Vagina (tissue), 2 donors: ENCODE measurements at places on chromosomes 7 and 10. TPM values are rescaled to one million over a fixed set of nuclear protein-coding genes. Genes with fewer than 3 reads are reported as not detected.
A peak's percentile ranks its signal among the peaks of the same experiment; 100 is the strongest.

DNA sequence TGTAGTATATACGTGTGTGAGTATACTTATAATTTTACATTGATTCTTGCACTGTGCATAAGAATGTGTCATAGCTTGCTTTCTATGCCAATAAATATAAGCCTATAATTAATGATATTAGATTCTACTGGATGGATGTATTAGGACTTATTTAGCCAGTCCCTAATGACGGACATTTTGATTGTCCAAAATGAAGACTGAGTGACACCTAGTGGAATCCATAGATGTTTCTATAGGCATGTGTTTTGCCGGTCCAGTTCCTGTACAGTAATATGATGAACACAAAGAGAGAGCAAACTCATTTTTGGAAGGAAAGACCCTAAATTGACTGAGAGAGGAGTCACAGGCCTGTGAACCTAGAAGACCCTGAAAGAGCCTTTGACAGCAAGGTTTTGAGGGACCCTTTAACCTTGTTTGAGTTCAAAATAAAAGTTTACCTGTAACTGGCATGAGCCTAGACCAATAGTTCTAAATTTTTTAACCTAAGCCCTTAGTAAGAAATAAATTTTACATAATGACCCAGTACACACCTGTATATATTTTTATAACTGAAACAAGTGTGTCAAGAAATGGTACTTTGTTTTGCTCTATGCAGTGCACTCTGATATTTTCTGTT is 42.4 kb upstream of the AGBL3 start:
- H3K27me3 ChIP-seq: no peaks in the 10 kb centered on the region
- no peak overlapping the region for H3K4me3 ChIP-seq
- DNase-seq: no peak
- H3K27ac ChIP-seq: no peak overlapping the region
- peaks cover 22% of the 10 kb centered on the region for H3K36me3 ChIP-seq

DNA sequence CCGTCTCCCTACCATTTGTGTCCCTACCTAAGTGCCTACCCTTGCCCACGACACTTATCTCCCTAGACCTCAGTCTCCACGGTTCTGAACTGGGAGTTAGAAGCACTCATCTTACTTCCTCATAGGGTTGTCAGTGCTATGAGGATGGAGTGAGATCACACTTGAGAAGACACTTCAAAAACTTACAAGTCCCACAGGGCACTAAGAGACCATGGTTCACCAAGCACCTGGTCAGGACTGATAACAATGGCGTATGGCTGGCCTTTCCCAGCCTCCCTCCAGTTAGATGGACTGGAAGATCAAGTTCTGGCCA is 43.2 kb downstream of the KCNMA1 start:
- no peak overlapping the region for H3K4me3 ChIP-seq
- DNase-seq: no peak
- H3K27ac ChIP-seq: no peak overlapping the region
- H3K27me3 ChIP-seq: no peaks in the 10 kb centered on the region
- no peaks in the 10 kb centered on the region for H3K36me3 ChIP-seq
- H3K4me1 ChIP-seq: peaks cover 6% of the 10 kb centered on the region

- no peaks in the 10 kb centered on the region for H3K4me1 ChIP-seq
- H3K36me3 ChIP-seq: no peaks in the 10 kb centered on the region
- DNase-seq: no peak
Measured at GRCh38 chr10:131641231-131641630, 259.6 kb upstream of the PPP2R2D start.

GRCh38 chr7:30912021-30912730 is 523 bp downstream of the AQP1 start:
- peak overlapping the region; percentile 63 for H3K27ac ChIP-seq
- H3K36me3 ChIP-seq: no peaks in the 10 kb centered on the region
- H3K27me3 ChIP-seq: no peaks in the 10 kb centered on the region
- DNase-seq: no peak
- peak overlapping the region; percentile 39 for H3K4me3 ChIP-seq

DNA sequence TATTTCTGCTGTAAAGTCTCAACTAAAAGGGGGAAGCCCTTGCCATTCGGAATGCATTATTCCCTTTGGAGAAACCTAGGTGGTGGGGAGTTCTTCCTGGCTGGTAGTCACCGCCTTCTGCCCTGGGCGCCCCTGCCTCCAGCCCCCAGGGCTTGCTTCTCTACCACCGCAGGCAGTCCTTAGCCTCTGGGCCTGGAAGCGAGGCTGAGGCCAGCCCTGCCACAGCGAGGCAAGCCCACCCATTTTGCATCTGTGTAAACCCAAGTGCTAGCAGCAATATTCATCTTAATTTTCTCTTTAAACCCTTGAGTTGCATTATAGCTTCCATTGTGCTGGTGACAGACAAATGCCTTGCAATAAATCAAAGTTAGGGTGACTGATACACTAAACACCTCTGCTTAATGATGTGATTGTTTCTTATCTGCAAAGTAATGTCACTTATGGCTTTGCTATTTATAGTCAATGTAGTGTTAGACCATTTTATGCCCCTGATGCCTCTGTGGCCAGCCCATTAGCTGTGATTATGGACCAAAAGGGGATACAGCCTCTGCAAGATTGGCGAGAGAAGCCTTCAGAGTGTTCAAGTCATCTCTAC is 26.2 kb upstream of the MGMT start:
- H3K27me3 ChIP-seq: no peaks in the 10 kb centered on the region
- no peaks in the 10 kb centered on the region for H3K36me3 ChIP-seq
- no peaks in the 10 kb centered on the region for H3K4me1 ChIP-seq
- no peak for DNase-seq

DNA sequence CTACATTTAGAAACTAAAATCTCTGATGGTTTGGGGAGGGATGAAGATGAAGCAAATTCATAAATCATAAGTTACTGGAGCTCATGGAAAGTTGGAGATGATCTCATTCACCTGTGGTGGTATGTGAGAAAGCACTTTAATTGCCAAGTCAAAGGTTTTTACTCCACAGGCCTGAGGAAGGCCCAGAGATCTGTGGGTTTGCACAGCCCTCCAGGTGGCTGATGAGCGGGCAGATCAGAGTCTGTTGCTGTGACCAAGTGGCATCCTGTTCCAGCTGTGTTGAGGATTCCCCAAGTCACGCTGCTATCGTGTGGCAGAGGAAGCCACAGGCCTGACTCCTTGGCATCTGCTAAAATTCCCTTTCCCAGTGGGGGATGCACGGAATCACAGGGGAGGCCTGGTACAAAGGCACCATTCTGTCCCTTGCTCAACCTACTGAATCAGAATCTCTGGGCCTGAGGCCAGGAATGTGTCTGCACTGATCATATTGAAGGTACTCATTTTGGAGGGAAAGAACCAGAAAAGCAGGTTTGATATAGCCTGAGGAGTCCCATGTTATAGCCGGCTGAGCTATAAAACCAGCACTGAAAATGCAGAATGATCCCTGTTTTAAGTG is 19.7 kb upstream of the DDC start:
- H3K27me3 ChIP-seq: no peaks in the 10 kb centered on the region
- no peak overlapping the region for H3K4me3 ChIP-seq
- H3K36me3 ChIP-seq: no peaks in the 10 kb centered on the region

DNA sequence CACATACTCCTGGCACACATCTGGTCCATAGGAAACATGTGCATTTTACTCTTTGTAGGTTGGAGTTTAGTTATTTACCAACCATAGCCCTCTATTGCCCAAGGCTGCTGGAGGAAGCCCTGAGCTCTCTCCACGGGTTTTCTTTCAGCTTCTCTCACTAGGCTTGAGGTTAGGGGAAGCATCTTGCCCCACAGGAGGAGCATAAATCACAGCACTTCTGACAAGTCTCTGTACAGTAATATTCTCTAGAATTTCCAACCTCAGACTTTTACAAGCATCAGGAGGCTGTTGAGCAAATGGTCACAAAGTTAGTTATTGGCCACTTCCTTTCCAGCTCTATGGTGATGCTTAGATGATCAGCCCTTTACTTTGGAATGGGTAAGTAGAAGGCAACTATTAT is 122.9 kb upstream of the GLI3 start:
- no peaks in the 10 kb centered on the region for H3K36me3 ChIP-seq
- H3K27ac ChIP-seq: no peak overlapping the region
- no peaks in the 10 kb centered on the region for H3K4me1 ChIP-seq
- DNase-seq: no peak

DNA sequence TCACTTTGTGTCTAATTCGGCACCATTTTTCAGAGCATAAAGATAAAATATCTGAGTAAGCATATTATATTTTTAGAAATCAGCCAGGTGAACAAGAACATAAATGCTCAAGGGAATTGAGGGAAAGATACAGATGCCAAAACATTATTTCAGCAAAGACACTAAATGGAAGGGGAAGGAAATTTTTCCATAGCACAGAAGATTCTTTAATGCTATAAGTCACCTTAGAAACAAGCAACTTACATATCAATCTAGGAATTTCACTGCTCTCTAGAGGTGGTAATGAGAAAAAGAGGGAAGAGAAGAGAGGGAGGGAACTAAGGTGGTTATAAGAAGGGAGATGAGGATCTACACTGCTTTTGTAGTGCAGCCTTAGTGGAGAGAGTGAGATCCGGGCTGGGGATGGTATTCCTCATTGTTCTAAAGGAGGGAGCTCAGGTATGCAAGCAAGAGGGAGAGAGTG is 20.4 kb downstream of the ZNF365 start:
- no peak for DNase-seq
- H3K27me3 ChIP-seq: no peaks in the 10 kb centered on the region
- H3K36me3 ChIP-seq: no peaks in the 10 kb centered on the region

DNA sequence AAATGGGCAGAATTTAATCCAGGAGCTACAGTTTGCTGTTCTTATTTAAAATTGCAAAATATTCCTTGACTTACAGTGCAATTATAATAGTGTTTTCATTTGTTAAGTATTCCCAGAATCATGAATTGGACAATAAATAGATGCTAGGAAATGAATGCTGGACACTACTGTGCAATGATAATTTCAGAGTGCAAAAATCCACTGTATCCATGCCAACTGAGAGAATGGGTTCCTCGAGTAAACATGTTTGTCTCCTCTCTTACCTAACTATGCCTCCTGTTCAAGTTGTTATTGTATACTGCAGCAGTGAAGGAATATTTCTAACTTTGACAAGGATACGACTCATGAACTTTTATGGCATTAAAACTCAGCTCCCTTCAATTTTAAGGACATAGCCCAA is 1396.3 kb downstream of the GATA3 start:
- no peak overlapping the region for H3K27ac ChIP-seq
- no peaks in the 10 kb centered on the region for H3K36me3 ChIP-seq
- H3K4me3 ChIP-seq: no peak overlapping the region
- no peaks in the 10 kb centered on the region for H3K27me3 ChIP-seq
- no peak for DNase-seq
- H3K4me1 ChIP-seq: no peaks in the 10 kb centered on the region

DNA sequence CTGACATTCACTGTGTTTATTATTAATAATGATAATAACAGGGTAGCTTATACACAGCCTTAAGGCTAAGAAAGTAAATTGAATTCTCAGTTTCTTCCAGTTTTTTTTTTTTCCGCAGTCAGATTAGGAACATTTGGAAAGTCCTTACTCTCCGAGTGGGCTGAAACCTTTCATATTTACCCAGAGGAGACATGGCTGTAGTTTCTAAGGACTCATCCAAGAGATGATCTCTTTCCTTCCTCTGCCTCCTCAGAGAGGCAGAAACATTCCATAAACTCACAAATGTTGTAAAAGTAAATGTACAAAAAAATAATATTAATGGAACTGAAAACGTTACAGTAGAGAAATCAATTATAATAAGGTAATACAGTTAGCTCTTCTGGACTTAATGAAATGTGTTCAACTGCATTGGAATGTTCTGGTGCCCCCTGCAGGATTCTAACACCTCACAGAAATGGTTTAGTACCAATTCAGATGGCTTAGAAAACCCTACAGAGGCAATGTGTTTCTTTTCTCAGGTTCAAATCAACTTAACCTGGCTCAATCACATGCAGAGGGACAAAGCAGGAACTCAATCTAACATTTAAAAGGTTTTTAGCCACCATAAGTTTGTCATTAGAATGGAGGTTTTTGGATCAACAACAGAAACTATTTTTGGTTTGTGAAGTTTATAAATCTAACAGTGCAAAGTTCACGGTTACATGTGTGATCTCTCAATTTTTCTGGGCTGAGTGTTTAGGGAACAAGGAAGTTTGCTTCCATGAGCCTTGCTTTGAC is 71.7 kb downstream of the ICA1 start:
- no peaks in the 10 kb centered on the region for H3K4me1 ChIP-seq
- H3K36me3 ChIP-seq: no peaks in the 10 kb centered on the region
- DNase-seq: no peak
- H3K4me3 ChIP-seq: no peak overlapping the region
- no peak overlapping the region for H3K27ac ChIP-seq
- no peaks in the 10 kb centered on the region for H3K27me3 ChIP-seq

DNA sequence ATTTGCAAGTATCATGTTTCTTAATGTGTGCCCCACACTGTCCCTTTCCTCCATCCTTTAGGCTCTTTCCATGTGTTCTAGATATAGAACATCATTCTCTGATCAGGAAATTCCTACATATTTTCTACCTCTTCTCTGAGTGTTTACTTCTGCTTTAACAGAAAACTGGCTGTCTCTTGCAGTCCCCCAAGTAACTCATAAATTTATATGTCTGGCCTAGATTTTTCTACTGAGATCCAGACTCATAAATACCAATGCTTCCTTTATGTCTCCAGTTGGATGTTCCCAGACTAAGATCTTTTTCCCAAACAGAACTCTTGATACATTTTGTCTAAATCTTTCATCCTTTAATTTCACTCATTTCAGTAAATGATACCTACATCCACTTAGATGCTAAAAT is 181.8 kb downstream of the CDK14 start:
- no peak for DNase-seq
- no peaks in the 10 kb centered on the region for H3K27me3 ChIP-seq
- H3K36me3 ChIP-seq: no peaks in the 10 kb centered on the region
- no peak overlapping the region for H3K4me3 ChIP-seq

DNA sequence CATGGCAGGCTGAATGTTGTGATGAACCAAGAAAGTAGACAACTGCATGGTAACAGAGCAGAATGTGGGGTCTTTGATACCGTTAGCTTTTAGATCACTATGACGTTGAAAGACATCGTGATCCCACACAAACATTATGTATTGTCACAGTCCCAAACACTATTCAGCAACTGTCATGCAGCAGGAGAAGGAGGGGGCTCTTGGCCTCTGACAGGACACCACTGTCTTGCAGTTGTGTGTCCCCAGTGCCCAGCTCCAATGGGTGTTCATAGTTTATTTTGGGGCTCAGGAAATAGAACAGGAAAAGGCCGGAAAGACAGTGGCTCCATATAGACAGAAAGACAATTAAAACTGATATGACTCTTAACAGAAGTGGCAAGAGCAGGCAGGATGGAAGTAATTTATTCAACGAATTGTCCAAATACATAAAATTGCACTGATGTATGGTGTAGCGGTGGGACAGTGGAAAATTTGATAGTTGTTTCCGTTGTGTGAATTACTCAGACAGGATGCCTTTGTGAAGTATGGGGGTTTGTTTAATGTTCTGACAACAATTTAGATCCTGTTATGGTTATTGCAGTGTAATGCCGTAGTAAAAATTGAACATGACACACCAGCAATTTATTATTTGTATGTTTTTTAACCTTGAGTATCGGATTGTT is 292.0 kb downstream of the LRMDA start:
- H3K4me3 ChIP-seq: no peak overlapping the region
- H3K27me3 ChIP-seq: no peaks in the 10 kb centered on the region
- H3K4me1 ChIP-seq: no peaks in the 10 kb centered on the region
- no peak for DNase-seq
- no peak overlapping the region for H3K27ac ChIP-seq

The LHFPL3 gene
- not detected for total RNA-seq

The PSMG3 gene
- 49.6 TPM for total RNA-seq

The AKR1C8 gene
- not detected for total RNA-seq

The EVX1 gene
- 2.5 TPM for total RNA-seq
